ENCODE measurements at places on chromosomes 6 and 20.

GRCh38 chr20:33853507-33853813, 42.3 kb downstream of the CHMP4B start:
- peak; percentile 9 for DNase-seq

GRCh38 chr6:43184268-43184985, 2.4 kb downstream of the CUL9 start:
- DNase-seq: no peak

DNA sequence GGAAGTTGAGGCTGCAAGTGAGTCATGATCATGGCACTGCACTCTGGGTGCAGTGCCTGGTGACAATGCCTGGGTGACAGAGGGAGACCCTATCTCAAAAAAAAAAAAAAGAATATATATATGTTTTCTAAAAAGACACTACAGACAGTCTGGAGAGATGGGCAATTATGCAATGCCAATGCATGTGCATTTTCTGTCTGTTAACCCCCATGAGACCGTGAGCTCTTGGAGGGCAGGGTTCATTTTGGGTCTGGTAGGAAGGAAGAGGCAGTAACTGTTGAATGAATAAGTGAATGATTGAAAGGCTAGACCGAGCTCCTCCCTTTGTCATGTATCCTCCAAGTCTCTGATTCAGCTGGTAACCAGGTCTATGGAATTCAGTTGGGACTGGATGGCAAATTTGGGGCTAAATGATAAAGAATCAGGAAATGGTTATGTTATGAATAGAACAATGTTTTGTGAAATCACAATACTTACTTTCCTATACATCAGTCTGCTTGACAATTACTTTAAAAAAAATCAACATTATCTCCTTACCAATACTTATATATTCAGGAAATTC, 5.6 kb upstream of the BLCAP start:
- no peak for DNase-seq

DNA sequence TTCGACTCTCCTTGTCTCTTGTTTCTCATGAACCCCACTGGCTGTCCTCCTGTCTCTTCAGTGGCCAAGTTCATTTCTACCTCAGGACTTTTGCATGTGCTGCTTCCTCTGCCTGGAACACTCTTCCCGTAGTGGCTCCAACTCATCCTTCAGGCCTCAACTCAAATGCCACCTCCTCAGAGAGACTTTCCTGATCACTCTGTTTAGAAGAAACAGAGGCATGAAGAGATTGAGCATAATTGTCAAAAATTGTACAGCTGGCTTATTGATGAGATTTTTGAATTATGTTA, 17.5 kb upstream of the SLC9A8 start:
- no peak for DNase-seq

DNA sequence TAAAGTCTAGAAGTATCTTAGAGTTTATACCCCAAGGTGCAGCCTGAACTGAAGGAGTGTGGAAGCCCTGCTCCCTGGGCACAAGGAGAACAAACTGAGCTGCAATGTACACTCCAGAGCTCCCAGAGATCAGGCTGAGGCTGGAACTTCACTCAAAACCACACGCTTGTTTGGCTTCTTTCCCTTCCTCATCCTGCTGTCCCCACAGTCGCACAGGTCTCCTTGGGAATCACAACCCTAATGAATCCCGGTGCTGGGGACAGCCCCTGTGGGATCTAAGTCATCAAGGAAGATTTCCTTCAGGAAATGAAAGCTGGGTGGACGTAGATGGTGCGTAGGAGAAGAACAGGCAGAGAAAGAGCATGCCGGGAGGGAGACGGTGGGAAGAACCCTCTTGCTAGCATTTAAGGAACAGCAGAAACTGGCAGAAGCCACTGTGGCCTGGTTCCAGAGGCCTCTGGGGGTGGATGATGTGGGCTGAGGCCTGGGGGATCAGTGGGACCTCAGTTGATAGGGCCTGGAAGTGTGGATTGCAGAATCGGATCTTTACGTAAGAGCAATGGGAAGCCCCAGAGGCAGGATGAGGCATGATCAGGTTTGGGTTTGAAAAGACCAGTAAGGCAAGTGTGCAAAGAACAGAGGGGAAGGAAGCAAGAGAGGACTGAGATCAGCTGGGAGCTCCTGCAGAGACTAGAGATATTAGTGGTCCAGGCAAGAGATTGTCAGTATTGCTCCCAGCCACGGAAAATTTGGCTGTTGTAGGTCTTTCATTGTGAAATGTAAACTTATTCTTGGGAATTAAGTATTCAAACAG, 21.4 kb downstream of the CYP24A1 start:
- no peak for DNase-seq

All from activated T-helper 1 cell treated with Interleukin-2 at 50 U/mL for 16 hours (primary cell).